ENCODE measurements at places on chromosomes 5 and 9.

GRCh38 chr5:127398508-127398907, 107.9 kb downstream of the MEGF10 start:
- DNase-seq = no peak

GRCh38 chr5:102937894-102938293, 182.0 kb downstream of the GIN1 start:
- no peak for DNase-seq

- no peak for DNase-seq
Observed at GRCh38 chr5:139579-140442, 47.8 kb downstream of the PLEKHG4B start.

DNA sequence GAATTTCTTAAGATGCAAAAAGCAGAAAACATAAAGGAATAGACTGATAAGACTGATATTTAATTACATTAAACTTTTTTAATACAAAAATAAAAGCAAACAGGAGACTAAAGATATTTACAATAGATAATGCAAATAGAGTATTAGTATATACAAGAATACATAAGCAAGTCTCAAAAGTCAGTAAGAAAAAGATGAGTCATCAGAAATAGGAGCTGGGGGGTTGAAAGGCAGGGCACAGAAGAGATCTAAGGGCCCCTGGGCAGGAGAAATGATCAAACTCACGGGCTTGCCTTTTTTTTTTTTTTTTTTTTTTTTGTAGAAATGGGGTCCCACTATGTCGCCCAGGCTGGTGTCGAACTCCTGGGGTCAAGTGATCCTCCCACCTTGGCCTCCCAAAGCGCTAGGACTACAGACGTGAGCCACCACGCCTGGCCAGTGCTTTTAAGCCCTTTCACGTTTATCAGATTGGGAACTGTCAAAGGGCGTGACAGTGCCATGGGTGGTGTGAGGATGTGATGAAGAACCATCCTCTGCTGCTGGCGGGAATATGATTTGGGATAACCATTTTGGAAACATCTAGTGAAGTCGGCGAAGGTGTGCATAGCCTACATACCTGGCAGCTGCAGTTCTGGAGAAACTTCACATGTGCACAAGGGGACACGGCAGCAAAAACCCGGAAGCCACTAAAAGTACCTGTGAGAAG, 126.1 kb downstream of the CACNA1B start:
- DNase-seq = no peak

GRCh38 chr9:37602817-37603216, 10.4 kb upstream of the TOMM5 start:
- no peak for DNase-seq
